ENCODE measurements at places on chromosomes 7 and 10. TPM values are rescaled to one million over a fixed set of nuclear protein-coding genes. Genes with fewer than 3 reads are reported as not detected.

DNA sequence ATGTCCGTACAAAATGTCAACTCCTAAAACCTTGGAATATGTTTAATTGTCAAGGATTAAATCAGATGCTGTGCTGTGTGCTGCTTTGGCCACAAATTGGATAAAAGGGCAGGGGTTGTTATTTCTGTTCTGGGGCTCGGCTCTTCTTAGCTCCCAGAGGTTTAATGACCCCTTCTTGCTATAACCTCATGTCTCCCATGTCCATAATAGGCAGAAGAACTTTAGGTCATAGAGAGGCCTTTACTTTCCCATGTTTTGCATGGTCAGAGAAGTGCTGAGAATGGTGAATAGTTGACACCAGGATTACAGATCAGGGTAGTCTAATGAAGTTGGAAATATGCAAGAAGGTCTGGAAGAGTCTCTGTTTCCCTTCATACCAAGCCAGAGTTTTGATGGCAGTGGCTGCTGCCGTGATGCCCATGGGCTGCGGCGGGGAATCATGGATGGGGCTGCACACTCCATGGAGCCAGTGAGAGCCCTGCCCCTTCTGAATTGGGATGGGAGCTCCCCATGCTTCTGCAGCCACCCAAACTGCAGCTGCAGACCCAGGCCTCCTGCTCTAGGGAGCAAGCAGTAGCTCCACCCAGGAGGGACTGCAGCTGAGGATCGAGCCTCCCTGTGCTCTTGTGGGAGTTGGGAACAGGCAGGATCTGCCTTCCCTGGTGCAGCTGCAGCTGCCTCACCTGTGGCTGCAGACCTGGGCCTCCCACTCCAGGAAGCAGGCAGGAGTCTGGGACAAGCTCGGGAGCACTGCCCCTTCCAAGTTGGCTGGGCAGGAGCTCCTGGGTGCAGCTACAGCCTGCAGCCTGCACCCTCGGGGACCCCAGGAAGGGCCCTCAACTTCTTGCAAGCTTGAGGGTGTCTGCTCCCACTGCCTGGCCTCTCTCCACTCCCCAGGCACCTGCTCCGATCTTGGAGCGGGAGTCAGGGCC, 23.1 kb upstream of the STEAP4 start:
- no peak for DNase-seq

GRCh38 chr7:9937944-9938631, 1035.6 kb upstream of the PHF14 start:
- DNase-seq = no peak

- no peak for DNase-seq
Measured at GRCh38 chr7:32522746-32523530, 27.6 kb downstream of the AVL9 start.

DNA sequence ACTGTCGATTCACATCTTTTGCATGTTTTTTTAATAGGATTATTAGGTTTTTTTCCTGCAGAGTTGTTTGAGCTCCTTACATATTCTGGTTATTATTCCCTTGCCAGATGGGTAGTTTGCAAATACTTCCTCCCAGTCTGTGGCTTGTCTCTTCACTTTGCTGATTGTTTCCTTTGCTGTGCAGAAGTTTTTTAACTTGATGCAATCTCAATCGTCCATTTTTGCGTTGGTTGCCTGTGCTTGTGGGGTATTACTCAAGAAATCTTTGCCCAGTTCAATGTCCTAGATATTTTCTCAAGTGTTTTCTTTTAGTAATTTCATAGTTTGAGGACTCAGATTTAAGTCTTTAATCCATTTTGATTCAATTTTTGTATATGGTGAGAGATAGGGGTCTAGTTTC, 95.4 kb downstream of the TBXAS1 start:
- no peak for DNase-seq

GRCh38 chr10:29208845-29209244, 80.0 kb upstream of the LYZL1 start:
- no peak for DNase-seq

- no peak for DNase-seq
Measured at GRCh38 chr10:53827261-53827660, 973.8 kb downstream of the PCDH15 start.

GRCh38 chr10:102718220-102718619, 3.8 kb downstream of the SFXN2 start:
- no peak for DNase-seq

- DNase-seq = no peak
Measured at GRCh38 chr10:51052163-51052562, 22.1 kb upstream of the PRKG1 start.

DNA sequence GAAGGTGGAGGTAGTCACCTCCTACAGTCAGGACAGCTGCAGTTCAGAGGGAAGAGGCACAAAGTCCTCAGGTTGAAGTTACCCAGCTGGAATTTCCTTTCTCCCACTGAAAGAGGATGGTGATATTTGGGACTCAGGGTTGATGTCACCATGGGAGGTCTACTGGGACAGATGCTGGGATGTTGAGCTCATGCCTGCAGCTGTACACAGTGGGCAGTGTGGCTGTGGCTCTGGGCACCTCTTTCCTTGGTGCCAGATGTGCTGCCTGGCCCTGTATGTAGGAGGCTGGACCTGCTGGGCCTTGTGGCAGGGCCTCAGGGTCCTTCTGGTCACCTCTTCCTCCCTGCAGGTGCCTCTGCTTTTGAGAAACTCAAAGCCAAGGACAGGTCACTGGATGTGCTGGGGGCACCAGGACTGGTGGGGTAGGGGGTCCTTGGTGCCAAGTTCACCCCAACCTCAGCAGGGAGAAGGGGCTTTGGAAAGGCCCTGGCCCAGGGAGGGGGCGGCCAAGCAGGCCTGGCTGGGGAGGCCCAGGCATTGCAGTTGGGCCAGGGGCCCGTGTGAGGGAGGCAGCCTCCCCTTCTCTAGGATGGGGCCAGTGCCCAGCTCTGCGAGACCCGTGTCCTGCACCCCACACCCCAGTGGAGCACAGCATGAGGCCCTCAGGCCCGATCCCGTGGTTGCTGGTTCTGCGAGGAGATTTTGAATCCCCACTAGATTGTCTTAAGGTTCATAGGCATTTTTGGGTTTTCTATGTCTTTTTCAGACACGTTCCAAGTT, 103.1 kb downstream of the BMS1 start:
- DNase-seq = no peak

DNA sequence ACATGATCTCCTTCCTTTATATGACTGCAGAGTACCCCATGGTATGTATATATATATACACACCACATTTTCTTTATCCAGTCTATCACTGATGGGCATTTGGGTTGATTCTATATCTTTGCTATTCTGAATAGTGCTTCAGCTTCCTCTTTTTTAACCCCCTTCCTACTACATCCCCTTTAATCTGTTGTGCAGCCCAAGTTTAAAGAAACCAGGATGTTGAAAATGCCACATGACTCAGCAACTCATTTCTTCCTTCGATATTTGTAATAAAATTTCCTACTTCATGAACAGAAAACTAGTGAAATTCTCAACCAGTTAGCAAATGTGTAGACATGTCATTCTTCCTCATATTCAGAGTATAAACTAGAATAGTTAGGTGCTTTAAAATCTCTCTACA, 1245.7 kb upstream of the SORCS1 start:
- DNase-seq = no peak

DNA sequence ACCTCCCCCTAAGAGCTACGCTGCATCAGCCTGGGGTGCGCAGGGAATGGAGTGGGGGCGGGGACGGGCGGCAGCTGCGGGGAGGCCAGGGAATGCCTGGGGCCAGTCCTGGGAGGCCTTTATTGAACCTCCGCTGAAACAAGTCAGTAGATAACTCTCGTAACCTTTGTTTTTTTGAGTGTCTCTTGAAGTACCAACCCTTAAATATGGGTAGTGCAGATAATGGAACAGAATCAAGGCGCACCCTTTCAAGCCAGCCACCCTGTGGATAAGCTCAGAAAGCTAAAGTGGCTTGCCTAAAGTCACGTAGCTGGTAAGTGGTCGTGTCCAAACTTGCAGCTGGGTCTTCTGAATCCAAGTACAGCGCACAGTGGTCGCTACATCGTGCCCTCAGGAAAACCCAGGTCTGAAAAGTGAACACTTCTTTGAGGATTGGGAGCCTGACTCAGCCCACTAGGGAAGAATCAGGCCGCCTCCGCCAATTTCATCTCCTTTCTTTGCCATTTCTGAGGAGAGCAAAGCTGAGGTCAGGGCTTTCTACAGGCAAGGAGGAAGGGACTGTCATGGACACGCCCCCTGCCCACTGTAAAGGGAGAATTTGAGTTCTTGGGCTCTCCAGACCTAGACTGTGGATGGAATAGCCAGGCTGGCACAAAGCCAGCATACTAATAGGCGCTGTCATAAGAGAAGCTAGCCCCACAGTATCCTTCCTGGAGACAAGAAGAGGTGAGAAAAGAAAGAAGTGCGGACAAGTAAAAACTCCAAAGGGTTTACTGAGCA, 3.2 kb upstream of the EGR2 start:
- DNase-seq = no peak

- no peak for DNase-seq
Measured at GRCh38 chr7:128119036-128119435, 87.8 kb upstream of the LRRC4 start.

GRCh38 chr10:32962521-32962920, 4.5 kb upstream of the ITGB1 start:
- DNase-seq = no peak

DNA sequence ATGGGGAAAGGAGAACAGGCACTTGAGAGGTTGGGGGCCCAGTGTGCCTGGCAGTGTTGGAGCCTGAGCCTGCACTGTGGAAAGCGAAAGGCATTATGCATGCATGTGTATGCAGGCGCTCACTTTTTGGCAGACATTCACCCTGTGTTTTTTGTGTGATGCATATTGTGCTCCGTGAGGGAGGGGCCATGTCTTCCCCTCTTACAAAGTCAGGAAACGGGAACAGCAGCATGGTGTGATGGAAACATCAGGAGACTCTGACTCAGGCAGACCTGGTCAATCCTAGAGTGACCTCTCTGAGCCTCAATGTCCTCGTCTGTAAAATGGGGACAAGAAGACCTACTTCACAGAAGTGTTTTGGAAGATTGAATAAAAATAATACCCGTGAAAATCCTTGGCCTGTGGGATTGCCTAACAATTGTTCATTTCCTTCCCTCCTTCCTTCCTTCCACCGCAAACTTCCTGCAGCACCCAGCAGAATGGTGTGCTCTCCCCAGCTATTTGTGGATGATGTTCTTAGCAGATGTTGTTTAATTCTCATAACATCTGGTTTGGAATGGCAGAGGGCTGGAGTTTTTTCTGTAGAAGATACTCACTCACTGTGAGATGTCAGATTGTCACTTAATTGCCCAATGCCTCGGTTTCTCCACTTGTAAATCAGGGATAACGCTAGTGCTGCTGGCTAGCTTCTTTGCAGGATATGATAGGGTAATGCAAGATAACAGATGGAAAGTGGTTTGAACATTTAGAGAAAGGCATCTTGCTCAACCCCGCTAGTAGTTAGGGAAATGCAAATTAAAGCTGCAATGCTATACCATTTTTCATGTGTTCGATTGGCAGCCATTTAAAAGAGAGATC, 39.8 kb downstream of the CDH23 start:
- peak; percentile 16 for DNase-seq

- peak; percentile 12 for DNase-seq
Measured at GRCh38 chr10:93465806-93466675, 16.1 kb downstream of the MYOF start.

- DNase-seq = no peak
Measured at GRCh38 chr7:76300166-76300731, 2.2 kb upstream of the HSPB1 start.

GRCh38 chr10:109880886-109881768, 42.2 kb downstream of the XPNPEP1 start:
- no peak for DNase-seq

- no peak for DNase-seq
Measured at GRCh38 chr10:18767981-18768380, 108.8 kb downstream of the ARL5B start.

DNA sequence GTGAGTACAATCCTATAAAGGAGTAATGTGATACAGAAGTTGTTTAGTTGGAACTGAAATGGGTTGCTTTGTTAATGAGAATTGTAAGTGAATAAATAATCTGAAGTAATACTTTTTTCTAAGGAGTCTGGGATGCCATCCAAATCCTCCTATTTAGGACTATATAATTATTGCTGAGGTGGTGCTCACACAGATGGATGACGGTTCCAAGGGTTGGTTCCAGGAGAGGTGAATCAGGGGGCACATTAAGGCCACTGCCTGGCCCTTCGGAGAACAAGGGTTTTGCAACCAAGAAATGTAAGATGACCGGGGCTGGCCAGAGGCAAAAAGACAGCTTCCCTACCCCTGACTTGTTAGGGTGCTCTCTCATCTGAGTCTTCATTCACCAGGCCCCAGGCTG, 352.7 kb downstream of the PHTF2 start:
- DNase-seq = no peak

GRCh38 chr10:78817361-78817760, 251.4 kb upstream of the ZMIZ1 start:
- no peak for DNase-seq

DNA sequence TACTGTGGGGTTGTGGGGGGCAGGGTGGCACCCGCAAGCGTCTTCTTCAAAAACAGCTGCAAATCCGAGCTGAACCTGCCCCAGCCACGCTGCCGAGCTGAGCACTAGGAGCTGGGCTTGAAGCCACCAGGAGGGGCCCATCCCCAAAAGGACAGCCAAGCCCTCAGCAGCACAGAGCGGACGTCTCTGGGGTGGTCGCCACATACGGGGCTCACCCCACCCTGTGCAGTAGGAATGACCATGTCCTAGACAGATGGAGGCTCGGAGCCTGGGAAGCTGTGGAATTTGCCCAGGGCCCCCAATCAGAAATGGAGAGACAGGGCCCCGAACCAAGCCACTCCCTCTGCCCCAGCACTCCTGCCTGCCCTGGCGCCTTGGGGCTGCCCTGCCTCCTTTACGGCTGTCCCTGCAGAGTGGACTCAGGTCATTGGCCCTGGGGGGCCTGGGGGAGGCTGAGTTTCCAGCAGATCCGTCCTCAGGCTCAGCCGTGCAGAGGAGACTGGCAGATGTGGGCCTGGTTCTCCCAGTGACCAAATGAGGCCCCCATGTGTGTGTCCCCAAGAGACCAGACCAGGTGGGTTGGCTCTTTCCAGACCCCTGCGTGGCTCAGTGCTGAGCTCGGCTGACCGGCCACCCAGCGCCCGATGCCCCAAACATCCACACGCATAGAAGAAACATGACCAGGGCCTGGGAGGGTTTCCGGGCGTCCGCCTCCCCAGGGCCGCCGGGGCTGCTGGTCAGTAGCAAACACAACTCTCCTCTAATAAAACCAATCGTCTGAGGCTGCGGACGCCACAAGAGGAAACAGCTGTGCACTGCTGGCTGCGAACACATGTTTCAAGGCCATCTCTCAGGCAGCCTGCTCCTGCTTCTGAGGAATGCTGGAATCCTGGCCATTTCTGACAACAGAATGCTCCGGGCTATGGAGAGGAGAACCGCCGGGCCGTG, 54.9 kb downstream of the PDGFA start:
- no peak for DNase-seq

AKR1C1 gene
- 7.5 TPM for total RNA-seq

AS3MT gene
- 2.6 TPM for total RNA-seq

FKBP9 gene
- total RNA-seq = 51.0 TPM

KEL gene
- total RNA-seq = 5.5 TPM

SCART1 gene
- total RNA-seq = 5.0 TPM

MRPS33 gene
- total RNA-seq = 48.3 TPM

KMT2E gene
- 143 TPM for total RNA-seq

FMC1 gene
- total RNA-seq = 18.2 TPM
